NCI-H2029 treated with DMSO at 0.1 percent for 48 hours (cell line): ENCODE measurements at places on chromosomes 16 and 17.

DNA sequence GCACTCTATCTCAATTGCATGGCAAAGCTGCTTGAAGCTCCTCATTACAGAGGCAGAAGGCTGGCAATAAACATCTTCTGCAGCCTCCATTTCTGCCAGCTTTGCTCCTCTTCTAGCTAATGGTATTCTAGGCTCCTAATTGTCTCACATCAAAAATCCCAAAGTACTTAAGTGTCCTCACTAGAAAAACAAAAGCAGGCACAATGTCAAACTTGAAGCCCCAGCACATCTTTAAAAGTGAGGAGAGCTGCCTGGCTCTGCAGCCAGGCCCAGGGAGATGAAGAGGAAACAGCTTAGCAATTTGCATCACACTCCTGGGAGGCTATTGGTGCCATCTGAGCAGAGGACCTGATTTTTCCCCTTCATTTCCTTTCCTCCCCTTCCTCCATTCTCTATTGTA lies 197.1 kb downstream of the KCNJ2 start:
- no peak for DNase-seq

DNA sequence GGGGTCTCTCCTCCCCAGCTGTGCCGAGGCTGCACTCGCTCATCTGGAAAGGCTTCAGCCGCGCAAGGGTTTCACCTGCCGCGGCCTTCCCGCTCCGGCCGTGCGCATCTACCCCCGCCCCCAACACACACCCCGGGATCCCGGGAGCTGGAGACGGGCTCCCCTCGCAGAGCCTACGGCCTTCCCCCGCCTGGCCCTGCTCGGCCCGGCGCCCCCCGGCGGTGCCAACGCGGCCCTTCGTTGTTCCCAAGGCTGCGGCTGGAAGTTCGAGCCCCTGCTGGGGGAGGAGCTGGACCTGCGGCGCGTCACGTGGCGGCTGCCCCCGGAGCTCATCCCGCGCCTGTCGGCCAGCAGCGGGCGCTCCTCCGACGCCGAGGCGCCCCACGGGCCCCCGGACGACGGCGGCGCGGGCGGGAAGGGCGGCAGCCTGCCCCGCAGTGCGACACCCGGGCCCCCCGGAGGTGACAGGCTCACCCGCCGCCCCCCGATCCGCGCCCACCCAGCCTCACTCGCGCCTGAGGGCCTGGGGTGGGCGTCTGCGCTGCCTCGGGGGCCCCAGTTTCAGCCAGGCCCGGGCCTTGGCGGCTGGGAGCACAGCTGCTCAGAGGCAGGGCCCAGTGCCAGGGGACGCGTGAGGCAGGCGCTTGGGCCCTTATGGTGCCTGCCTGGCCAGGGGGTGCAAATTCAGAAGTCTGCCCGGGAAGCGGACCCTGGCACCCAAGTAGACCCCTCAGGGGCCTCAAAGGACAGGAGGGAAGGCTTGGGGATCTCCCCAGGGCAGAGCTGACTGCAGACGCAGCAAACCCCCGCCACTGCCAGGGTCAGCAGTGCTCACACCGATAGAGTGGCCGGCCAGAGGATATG lies 11.2 kb downstream of the GALK1 start:
- DNase-seq, result no peak

GRCh38 chr17:59254742-59255141 lies 34.4 kb downstream of the GDPD1 start:
- DNase-seq, result peak; percentile 39

- no peak for DNase-seq
Measured at GRCh38 chr17:78399028-78399692, 20.7 kb downstream of the PGS1 start.

DNA sequence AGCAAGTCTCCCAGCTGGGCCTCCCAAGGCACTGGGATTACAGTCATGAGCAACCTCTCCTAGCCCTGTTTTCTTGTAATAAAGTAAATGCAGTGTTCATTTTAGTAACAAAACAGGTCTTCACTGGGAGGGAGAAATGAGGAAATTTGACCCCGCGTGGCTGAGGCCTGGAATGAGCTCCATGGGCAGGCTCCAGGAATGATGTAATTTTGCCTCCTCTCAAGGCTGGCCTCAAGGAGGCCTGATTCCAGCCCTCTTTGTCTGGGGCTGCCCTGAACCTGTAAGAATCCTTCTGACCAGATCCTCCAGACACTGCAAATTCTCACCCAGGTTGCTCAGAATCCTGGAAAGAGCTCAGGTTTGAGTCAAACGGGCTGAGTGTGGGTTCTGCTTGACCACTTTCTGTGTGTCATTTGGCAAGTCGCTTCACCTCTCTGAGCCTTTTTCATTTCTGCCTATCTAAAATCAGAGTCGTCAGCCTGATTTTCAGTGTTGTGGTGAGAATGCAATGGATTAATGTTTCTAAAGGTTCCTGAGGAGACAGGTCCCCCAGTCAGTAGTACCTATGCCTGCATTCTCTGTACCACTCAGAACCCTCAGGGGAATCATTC lies 57.1 kb downstream of the RAB11FIP4 start:
- no peak for DNase-seq

GRCh38 chr16:81601008-81601428 lies 156.4 kb downstream of the CMIP start:
- DNase-seq, result no peak

- DNase-seq, result no peak
Measured at GRCh38 chr16:67767953-67768352, 38.4 kb downstream of the RANBP10 start.

DNA sequence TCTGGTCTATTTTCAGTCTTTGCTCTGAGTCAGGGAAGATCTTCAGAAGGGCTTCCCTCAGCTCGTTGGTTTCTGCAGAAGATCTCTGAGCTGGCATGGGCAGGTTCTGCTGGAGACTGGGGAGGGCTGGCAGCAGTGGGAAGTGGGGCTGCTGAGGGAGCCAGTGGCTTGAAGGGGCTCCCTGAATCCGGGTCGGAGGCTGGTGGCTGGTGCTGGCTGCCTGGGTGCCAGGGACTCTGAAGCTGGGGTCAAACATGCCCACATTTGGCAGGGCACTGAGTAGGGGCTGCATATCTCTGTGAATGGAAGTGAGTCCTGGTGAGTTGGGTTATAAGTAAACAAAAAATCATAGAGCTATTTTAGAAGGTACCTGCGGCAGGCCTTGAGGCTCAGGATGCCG lies 67.0 kb downstream of the N4BP1 start:
- DNase-seq, result no peak

GRCh38 chr16:57593021-57593420 lies 35.4 kb upstream of the ADGRG1 start:
- DNase-seq, result no peak

GRCh38 chr16:28520672-28521071 lies 14.0 kb upstream of the IL27 start:
- DNase-seq, result no peak

- no peak for DNase-seq
Measured at GRCh38 chr16:8867216-8867931, 1.4 kb downstream of the CARHSP1 start.

GRCh38 chr16:21301168-21301894 lies 23.2 kb upstream of the CRYM start:
- DNase-seq, result peak; percentile 55

DNA sequence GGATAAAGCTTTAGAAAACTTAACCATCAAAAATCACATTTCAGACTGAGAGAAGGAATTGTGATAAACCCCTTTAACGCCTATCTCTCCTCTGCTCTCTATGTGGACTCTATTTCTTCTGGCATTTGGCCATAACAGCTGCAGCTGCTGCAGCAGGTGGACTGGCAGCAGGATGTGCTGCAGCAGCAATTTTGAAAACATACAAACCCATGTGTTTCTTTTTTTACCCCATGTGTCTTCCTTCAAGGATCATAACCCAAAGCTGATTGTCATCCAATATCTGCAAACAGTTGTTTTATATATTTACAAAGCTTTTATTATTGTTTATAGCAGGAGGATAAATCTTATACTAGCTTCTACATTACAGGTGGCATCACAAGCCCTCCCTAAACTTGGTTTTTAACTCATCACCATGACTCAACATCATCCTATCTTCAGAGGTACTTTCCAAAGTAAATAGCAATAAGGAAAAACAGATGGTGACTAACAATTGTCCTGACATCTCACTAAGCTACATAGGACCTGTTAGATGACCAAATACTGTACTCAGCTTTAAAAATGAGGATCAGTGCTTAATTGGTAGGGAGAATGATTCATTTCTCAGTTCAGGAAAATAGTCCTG lies 14.5 kb upstream of the KRTAP9-2 start:
- peak; percentile 31 for DNase-seq

- DNase-seq, result no peak
Measured at GRCh38 chr17:49971848-49972485, 3.0 kb downstream of the DLX4 start.

GRCh38 chr16:83118365-83118764 lies 491.6 kb downstream of the CDH13 start:
- DNase-seq, result no peak

DNA sequence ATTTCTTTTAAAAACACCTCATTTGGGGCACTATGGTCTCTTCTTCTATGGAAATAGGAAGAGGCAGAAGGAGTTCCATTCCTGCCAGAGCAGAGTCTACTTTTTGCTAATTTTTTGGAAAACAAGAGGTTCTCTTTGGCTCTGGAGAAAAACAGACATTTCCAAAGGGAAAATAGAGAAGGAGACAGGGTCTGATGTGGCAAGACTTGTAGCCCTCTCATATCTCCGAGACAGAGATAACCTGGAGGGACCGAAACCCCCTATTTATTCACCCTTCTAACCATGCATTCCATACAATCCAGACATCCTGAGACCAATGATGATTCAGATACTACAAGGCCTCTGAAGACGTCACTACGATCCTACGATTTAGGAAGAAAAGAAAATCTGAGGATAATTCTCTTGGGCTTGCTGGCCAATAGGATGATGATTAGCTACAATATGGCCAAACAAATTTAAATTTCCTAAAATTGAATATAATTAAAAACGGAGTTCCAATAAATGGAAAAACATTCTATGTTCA lies 70.2 kb downstream of the HIC1 start:
- DNase-seq, result no peak

DNA sequence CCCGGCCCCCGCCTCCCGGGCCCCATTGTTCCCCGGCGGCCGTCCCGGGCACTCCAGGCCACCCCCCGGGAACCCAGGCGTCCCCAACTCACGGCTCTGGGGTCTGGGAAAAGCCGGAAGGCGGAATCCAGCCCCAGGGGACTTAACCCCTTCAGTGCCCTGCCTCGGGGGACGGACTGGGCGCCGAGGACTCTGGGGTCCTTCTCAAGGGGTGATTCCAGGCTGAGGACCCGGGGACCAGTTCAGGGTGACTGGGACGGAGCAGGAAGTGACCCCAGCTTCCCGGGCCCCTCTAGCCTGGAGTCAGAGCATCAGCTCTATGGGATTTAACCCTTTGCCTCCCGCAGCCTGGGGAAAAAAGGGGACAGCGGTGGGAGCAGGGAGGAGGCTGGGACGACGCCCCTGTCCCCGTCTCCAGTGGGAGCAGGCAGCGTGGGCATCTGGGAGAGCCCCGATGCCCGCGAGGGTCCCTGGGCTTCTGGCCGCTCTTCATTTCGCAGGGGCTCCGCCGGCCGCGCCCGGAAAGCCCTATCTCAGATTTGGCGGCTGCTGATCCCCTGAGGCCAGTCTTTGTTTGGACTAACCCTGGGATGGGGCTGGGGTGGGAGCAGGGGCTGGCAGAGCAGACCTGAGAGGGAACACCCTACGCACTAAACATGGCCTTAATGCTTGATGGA lies at the start of gene ZNF629:
TSS of gene ZNF629 (minus strand) at position 270 of the 677 bp plus-strand sequence. CDS start 2,723 bp downstream, outside the sequence.
- DNase-seq, result no peak

- DNase-seq, result no peak
Measured at GRCh38 chr17:54536306-54536705, 364.3 kb upstream of the TOM1L1 start.

- no peak for DNase-seq
Measured at GRCh38 chr17:71102777-71103176, 933.4 kb downstream of the KCNJ2 start.

DNA sequence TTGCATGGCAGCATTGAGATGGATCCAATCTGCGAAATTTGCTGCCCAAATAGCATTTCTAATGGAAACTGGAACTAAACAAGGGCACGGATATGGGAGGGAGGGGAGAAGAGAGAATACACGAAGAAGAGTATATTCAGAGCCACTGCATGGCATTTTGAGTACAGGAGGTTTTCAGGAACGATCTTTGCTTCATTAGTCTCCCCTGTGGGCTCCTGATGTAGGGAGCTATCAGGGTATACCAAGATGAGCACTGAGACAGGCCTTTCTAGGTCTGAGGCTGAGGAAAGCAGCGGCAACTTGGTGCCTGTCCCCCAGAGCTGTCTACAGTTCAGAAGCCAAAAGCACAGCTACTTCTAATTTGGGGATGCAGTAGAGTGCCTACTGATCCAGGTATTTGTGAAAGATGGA lies 257.7 kb upstream of the PMFBP1 start:
- DNase-seq, result no peak

DNA sequence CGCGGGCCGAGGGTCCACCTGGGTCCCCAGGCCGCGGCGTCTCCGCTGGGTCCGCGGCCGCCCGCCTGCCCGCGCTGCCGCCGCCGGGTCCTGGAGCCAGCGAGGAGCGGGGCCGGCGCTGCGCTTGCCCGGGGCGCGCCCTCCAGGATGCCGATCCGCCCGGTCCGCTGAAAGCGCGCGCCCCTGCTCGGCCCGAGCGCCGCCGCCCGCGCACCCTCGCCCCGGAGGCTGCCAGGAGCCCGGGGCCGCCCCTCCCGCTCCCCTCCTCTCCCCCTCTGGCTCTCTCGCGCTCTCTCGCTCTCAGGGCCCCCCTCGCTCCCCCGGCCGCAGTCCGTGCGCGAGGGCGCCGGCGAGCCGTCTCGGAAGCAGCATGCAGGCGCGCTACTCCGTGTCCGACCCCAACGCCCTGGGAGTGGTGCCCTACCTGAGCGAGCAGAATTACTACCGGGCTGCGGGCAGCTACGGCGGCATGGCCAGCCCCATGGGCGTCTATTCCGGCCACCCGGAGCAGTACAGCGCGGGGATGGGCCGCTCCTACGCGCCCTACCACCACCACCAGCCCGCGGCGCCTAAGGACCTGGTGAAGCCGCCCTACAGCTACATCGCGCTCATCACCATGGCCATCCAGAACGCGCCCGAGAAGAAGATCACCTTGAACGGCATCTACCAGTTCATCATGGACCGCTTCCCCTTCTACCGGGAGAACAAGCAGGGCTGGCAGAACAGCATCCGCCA lies 504 bp downstream of the FOXC2 start:
- DNase-seq, result no peak

- no peak for DNase-seq
Measured at GRCh38 chr16:11276896-11277593, 765 bp upstream of the PRM2 start.
